Fibroblast of the conjunctiva (primary cell): ENCODE measurements at places on chromosomes 2 and 18.

- DNase-seq, result peak; percentile 18
Measured at GRCh38 chr2:124804014-124804940, 779.2 kb downstream of the CNTNAP5 start.

DNA sequence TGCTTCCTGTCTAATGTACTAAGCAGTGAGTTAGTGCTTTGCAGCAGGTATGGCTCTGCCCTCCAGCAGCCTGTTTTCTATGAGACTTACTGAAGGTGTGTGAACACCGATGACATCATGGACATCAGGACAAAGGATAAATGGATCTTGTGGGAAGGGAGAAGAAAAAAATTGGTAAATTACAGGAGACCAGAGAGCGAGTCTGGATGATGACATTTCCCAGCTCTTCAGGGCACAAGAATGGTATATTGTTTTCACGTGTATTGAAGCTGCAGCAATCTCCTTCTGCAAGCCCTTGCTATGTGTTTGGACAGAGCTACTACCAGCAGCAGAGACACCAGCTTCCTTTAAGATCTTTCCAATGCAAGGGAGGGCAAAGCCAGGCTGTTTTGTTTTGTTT lies 47.2 kb downstream of the DCC start:
- no peak for DNase-seq

- no peak for DNase-seq
Measured at GRCh38 chr2:13522917-13523821, 806.4 kb downstream of the TRIB2 start.

DNA sequence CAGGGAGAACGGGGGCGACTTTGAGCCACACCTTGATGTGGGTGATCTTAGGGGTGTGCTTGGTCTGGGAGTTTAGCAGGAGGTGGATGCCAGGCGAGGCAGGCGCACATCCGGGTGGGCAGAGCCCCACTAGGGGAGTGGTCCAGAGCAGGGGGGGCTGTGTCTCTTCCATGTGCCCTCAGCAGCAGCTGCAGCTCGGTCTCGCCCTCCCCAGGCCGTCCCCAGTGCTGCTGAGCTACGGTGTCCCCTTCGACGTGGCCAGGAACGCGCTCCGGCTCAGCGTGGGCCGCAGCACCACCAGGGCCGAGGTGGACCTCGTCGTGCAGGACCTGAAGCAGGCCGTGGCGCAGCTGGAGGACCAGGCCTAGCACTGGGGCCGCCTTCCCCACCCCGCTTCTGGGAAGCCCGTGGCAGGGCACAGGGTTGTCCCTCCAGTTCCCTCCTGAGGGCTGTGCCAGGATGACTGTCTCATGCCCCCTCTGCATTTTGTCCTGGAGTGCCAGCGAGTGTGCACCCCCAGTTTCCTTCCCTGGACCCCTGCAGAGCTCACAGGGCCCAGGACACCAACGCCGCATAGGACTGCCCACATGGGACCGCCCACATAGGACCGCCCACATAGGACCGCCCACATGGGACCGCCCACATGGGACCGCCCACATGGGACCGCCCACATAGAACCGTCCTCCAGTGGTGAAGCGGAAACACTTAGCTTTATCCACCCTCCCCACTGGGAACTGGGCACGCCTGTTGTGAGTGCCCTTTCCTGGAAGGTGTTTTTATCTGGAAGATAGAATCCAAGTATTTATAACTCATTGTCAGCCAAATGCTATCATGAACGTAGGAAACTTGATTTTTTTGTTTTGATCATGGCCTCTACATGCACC lies 1.9 kb upstream of the ESPNL start:
- DNase-seq, result peak; percentile 2
